ENCODE measurements at places on chromosomes 4 and X.

- DNase-seq = peak; percentile 44
These were observed 808.7 kb downstream of the CENPC start for GRCh38 chr4:66736606-66737005.

- DNase-seq = peak; percentile 24
These were observed 306.2 kb upstream of the CASK start for GRCh38 chrX:42229533-42229932.

- no peak for DNase-seq
These were observed 53.7 kb downstream of the GPRIN3 start for GRCh38 chr4:89253935-89254334.

DNA sequence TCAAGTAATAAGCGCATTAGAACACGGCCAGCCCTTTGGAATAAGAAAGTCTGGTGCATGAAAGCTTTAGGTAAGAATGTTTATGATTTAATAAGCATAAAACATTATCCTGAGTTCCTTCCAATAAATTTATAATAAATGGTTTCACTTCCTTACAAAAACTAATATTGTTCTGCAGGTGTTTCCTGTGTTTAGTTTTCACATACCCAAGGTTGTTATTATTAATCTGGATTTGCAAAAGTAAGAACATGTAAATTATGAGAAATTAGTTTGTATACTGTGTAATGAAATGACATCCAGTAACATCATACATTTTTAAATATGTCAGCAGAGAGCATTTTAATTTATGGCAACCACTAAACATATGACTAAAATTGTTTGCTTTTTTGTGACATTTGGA, 72.1 kb downstream of the BANK1 start:
- no peak for DNase-seq

- DNase-seq = peak; percentile 65
These were observed 511 bp downstream of the PPM1K start for GRCh38 chr4:88283661-88284438.

GRCh38 chr4:64899563-64899962, 490.3 kb upstream of the TECRL start:
- DNase-seq = peak; percentile 10

GRCh38 chrX:51802917-51803688, 59.9 kb downstream of the GSPT2 start:
- DNase-seq = peak; percentile 64

DNA sequence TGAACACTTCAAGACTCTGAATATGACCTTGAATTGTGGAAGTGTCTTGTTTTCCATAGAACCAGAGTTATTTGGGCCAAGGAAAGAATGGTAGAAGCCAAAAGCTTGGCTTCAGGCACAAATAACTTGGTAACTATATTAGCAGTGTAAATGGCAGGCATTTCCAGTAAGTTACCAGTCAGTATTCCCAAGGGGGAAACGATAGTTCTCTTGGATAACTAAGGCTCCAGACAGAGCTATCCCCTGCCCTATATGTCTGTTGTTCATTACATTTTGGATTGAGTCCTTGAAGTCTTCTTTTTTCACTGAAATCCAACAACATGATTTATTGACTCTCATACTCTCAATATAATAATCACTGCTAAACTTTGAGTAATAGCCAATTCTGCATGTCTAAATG, 364.1 kb downstream of the MAGEB5 start:
- DNase-seq = no peak

GRCh38 chr4:42483426-42484379, 86.4 kb downstream of the SHISA3 start:
- peak; percentile 22 for DNase-seq

GRCh38 chrX:15245896-15246295, 24.0 kb downstream of the ASB9 start:
- no peak for DNase-seq

- peak; percentile 37 for DNase-seq
These were observed at the start of gene DKK2 for GRCh38 chr4:107035819-107036583. Gene DKK2, minus strand, starts transcription at chr4:107036313. Its CDS starts 722 bp downstream, at chr4:107035591.

DNA sequence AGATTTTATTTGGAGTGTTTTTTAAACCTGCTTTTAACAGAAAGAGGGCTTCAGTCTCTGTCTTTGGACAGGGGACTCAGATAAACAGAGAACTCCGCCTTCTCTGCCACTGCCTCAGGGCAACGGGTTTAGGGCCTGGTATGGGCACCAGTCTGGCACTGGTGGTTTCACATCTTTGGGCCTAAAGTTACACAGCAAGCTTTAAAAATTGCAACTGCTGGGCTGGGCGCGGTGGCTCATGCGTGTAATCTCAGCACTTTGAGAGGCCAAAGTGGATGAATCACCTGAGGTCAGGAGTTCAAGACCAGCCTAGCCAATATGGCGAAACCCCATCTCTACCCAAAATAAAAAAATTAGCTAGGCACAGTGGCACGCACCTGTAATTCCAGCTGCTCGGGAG, 10.3 kb upstream of the NAT8L start:
- no peak for DNase-seq

DNA sequence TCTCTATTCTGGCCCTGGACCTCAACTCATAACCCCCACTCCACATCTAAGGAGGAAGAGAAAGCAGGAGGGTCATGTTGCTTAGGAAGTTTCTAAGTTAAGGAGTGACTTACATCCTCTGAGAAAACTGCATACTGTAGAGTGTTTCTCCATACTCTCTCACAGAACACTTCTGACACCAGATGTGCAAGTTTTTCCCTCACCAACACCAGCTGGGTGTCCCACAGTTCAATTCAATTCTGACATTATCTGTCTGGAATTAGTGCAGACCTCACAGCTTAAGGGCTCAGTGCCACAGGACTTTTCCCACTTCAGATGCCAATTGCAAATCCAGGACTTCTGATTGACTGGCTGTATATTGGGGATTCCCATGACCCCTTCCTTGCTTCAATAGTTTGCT, 89.0 kb upstream of the SFRP2 start:
- no peak for DNase-seq

GRCh38 chr4:73732759-73733431, 7.5 kb upstream of the CXCL8 start:
- no peak for DNase-seq

DNA sequence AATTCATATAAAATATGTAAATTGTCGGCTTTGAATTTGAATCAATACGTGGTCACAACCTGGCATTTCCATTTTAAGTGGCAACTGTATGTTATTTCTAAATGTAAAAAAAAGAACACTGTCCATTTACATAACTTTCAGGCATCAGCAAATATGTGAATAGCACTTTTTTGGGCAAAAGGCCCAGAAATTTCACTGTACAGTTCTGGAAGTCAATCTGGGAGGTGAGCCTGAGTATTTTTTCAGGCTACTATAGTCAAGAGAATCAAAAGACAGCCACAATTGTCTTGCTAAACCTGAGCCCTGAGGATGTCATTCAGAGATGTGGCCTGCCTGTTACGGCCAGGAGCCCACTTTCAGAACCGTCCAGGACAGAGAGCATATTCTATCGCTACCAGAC, 543.9 kb upstream of the MAGEB2 start:
- no peak for DNase-seq

DNA sequence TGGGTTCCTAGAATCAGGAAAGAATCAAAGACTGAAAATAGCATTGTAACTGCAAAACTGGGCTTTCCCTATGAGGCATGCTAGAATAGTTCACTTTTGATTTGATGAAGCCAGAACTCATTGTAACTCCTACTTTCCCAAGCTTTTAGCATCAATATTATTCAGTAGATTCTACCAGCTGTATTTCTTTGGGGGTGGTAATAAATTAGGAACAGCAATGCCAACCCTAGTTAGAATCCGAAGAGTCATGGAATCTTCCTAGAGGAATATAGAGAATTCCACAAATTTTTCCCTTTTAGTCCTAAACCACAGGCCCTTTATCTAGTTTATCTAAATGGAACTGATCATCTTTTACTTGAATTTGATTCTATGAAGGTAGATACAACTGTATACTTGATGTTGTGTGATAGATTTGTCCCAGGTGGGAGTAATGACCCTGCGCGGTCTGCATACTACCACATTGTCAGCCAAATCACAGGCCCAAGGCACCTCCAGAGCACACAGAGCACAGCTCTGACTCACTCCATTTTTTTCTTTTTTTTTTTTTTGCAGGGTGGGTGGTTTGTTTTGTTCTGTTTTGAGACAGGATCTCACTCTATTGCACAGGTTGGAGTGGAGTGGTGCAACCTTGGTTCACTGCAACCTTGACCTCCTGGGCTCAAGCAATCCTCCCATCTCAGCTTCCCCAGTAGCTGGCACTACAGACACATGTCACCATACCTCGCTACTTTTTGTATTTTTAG, 66.6 kb downstream of the EDNRA start:
- DNase-seq = peak; percentile 56

GRCh38 chr4:88720451-88721428, 23.1 kb upstream of the NAP1L5 start:
- no peak for DNase-seq

GRCh38 chr4:77650787-77651186, 45.2 kb downstream of the CXCL13 start:
- no peak for DNase-seq

- DNase-seq = no peak
These were observed 16.7 kb downstream of the PRR32 start for GRCh38 chrX:126836186-126836585.

- no peak for DNase-seq
These were observed 28.3 kb upstream of the YTHDC1 start for GRCh38 chr4:68378226-68378625.

GRCh38 chr4:8167815-8168214, 9.2 kb upstream of the ABLIM2 start:
- DNase-seq = peak; percentile 23

DNA sequence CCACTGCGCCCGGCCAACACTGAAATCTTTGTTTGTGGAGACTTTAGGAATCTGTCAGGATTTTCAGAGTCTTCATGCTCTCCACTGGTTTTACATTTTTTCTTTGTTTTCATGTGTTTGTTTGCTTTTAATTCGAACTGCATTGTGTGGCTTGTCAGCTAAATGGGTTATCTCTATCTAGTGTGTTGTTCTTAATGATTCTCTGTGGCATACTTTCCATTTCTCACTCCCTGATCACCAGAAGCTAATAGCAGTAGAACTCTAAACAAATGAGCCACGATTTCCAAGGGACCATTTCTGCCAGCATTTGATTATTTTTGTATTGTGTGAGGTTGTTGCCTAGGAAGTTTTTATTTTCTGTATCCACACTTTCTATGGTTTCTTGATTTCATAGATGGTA, 352.4 kb downstream of the CAMK2D start:
- no peak for DNase-seq

DNA sequence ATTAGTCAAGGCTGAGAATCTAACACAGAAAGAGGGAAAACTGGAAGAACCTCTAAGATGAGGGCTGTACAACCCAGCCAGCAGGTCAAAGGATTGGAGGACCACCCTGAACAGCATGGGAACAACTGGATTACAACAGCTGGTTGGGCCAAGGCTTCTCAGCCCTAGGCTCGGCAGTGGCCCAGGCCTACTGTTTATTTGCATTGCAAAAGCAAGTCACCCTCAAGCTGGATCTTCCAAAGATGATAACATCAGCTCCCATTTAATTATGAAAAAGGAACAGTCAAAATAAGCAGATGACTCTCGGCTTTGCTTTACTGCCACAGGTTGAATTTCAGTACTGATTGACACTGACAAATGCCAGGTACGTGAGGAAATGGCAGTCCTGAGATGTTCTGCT, 61.8 kb downstream of the GPC3 start:
- DNase-seq = no peak

- DNase-seq = no peak
These were observed 124.0 kb downstream of the PRKX start for GRCh38 chrX:3589474-3589873.

GRCh38 chr4:105837037-105837436, 58.2 kb upstream of the NPNT start:
- no peak for DNase-seq

GRCh38 chrX:108271397-108271787, 166.8 kb downstream of the COL4A6 start:
- DNase-seq = no peak

GRCh38 chr4:125714845-125715244, 400.1 kb downstream of the FAT4 start:
- peak; percentile 31 for DNase-seq

GRCh38 chrX:63430026-63430425, 78.9 kb upstream of the SPIN4 start:
- DNase-seq = no peak

- peak; percentile 52 for DNase-seq
These were observed 62.7 kb downstream of the FHDC1 start for GRCh38 chr4:152998861-152999260.

- DNase-seq = peak; percentile 27
These were observed 14.3 kb downstream of the FAM47B start for GRCh38 chrX:34956916-34957315.

DNA sequence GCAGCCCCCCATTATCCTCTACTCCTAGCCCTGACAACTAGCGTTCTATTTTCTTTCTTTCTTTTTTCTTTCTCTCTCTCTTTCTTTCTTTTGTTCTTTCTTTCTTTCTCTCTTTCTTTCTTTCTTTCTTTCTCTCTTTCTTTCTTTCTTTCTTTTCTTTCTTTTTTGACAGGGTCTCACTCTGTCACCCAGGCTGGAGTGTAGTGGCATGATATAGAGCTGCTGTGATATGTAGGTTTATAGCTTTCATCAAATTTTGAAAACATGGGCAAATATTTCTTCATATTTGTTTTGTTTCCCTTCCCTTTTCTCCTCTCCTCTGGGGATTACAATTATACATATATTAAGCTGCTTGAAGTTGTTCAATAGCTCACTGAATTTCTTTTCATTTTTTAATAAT, 39.1 kb upstream of the LONRF3 start:
- DNase-seq = no peak

DNA sequence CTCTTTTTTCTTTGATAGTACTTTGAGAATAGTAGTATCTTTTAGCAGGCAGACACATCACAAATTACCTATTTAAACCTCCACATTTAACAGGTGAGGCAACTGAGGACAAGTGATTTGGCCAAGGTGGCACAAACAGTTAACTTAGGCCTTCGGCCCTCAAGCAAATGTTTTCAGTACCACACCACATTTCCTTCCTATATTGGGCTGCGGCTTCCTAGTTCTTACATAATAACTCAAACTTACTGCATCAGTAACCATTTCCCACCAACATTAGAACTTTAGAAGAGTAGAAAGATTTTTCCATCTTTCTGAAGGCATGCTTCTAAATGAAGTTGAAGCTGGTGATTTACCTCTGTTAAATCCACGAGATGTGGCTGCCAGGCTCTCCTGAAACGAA, 63.2 kb upstream of the SLC4A4 start:
- DNase-seq = no peak

- DNase-seq = peak; percentile 64
These were observed 2153.6 kb upstream of the AGA start for GRCh38 chr4:179595671-179596410.
